Mesothelial cell of epicardium (in vitro differentiated cells): ENCODE measurements at places on chromosomes 7 and 10. TPM values are rescaled to one million over a fixed set of nuclear protein-coding genes. Genes with fewer than 3 reads are reported as not detected.
A peak's percentile ranks its signal among the peaks of the same experiment; 100 is the strongest.

MSMB gene
- total RNA-seq = not detected in 3 replicates

SPDYE8 gene
- 0.11 TPM in 1 of 3 replicates, not detected in the others for total RNA-seq

ASAH2B gene
- 4.9 to 6.3 TPM (median 5.8 TPM) in 3 replicates for total RNA-seq

NXPH1 gene
- not detected in 3 replicates for total RNA-seq

HMX2 gene
- not detected in 3 replicates for total RNA-seq

ACTL6B gene
- not detected in 3 replicates for total RNA-seq

KCNMA1 gene
- 38.4 to 44.0 TPM (median 41.3 TPM) in 3 replicates for total RNA-seq

DPP6 gene
- 0.09 to 0.18 TPM (median 0.13 TPM) in 3 replicates for total RNA-seq

CACNA2D1 gene
- total RNA-seq = 14.7 to 15.7 TPM (median 14.7 TPM) in 3 replicates

PDK4 gene
- total RNA-seq = 0.98 to 1.1 TPM (median 1.0 TPM) in 3 replicates

CPED1 gene
- total RNA-seq = 23.9 to 26.4 TPM (median 25.6 TPM) in 3 replicates

ANKRD1 gene
- total RNA-seq = 5.1 to 5.2 TPM (median 5.2 TPM) in 3 replicates

C10orf143 gene
- 2.2 to 3.4 TPM (median 2.9 TPM) in 3 replicates for total RNA-seq

DNA sequence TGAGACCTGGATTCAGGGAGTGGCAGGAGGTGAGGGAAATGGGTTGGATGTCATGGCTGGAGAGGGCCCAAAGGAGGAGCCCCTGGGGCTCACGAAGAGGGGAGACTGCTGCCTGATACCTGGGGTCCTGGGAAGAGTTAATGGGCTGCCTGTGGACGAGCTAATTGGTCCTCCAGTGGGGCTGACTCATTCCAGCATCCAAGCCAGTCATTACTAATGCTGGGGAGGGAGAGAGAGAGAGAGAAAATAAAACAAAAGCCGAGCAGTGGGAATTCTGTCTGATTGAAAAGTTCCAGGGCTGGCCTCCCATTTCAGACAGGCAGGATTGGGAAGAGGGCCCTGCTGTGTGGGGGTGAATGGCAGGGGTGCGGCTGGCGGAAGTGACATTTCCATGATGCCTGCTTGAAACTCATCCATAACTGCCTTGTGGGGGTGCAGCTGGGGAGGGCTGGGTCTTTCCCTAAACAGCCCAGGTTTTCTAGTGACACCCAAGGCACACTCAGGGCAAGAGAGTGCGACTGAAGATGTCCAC is 297.8 kb downstream of the RPS24 start:
- DNase-seq = peak; percentile 28

- no peak for DNase-seq
Observed at GRCh38 chr7:36469236-36469635, 79.6 kb downstream of the ANLN start.

DNA sequence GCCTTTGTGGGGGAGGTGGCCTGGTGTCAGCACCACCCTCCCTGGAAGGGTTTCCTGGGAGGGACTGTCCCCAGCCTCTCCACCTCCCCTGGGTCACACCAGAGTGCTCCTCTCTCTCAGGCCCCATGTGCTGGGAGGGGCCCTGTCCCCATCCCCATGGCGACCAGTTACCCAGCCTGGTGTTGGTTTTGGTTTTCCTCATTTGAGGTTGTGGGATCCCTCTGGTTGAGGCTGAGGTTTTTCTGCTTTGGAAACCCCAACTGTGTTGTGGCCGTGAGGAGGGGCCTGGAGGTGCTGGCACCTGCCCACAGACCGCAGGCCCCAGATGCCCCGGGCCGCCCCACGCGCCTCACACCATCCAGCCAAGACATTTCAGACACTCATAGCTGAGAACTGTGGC is 106.3 kb downstream of the GRK5 start:
- DNase-seq = no peak

GRCh38 chr10:58952747-58953466 is 223.5 kb upstream of the PHYHIPL start:
- no peak for DNase-seq

- DNase-seq = no peak
Observed at GRCh38 chr7:69661342-69661741, 63.1 kb downstream of the AUTS2 start.

DNA sequence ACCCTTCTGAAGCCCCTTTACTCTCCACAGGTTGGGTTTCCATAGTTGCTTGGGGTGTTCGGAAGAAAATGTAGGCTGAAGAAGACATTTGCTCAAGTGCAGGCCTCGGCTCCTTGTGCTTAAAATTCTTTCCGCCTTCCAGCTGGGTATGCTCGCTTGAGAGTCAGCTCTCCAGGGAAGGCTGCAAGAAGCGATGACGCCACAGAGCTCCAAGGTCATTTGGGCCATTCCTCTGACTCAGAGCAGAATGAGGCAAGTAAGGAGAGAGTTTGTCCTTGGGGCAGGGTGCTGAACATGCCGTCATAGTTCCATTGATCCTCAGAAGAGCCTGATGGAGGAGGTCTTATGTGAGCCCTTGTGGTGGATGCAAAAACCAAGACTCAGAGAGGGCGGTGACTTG is 27.4 kb upstream of the HSPA12A start:
- DNase-seq = no peak

DNA sequence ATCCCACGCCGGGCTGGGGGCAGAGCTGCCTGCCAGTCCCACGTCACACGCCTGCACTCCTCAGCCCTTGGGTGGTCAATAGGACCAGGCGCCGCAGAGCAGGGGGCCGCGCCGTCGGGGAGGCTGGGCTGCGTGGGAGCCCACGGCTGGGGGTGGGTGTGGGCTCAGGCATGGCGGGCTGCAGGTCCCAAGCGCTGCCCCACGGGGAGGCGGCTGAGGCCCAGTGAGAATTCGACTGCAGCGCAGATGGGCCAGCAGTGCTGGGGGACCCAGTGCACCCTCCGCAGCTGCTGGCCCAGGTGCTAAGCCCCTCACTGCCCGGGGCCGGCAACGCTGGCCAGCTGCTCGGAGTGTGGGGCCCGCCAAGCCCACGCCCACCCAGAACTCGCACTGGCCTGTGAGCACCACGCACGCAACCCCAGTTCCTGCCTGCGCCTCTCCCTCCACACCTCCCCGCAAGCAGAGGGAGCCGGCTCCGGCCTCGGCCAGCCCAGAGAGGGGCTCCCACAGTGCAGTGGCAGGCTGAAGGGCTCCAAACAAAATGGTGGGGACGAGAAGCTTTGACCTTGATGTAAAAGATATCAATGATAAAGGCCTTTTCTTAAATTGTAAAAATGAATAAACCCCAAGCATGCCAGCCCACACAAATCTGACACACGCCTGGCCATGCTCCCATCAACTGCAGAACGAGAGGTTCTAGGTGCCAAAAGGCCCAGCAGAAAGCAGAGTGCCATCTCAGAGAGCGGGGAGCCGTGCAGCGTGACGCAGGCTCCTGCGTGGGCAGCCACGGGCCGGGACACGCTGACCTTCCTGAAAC is 255.5 kb downstream of the MAD1L1 start:
- DNase-seq = no peak

DNA sequence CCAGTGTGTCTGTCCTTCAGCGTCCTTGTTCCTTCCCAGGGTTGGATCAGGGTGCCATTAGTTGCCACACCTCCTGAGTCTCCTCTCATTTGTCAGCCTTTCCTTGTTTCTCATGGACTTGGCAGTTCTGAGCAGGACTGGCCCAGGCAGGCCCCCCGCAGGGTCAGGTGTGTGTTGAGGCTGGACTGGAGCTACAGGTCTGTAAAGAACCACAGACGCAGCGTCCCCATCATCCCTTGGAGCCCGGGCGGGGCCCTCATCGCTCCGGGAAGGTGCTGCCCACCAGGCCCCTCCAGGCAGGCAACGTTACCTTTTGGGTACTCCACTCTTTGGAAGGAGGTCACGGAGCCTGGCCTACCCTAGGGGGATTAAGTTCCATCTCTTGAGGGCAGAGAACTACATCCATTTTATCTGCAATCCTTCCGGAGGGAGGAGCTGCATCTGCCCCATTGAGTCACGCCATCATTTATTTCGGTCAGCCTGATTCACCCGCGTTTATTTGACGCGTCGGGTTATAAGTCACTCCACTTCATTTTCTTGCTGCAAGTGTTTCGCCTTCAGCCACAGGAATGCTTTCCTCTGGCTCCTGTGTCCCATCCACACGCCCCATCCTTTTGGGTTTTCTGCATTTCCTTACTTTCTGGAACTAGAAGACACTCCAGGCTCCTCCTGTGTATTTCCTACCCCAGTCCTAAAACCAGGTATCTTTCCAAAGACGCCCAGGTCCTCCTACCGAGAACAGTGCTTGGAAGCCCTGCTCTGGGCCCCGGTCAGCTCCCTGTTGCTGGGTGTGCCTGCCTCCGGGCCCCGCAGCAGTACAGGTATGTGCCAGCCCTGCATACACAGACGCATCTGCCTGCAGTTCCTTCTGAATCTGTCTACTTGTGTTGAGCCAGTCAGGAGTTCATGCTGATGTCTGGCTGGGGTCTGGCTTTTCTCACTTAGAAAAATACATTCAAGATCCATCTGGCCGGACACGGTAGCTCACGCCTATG is 141.9 kb downstream of the MAD1L1 start:
- DNase-seq = no peak

GRCh38 chr7:82697897-82698296 is 254.3 kb upstream of the CACNA2D1 start:
- no peak for DNase-seq

GRCh38 chr10:114575417-114576131 is 82.5 kb downstream of the ABLIM1 start:
- no peak for DNase-seq

GRCh38 chr10:123991611-123992570 is 100.3 kb upstream of the CPXM2 start:
- DNase-seq = no peak

GRCh38 chr10:106931853-106932249 is 232.7 kb downstream of the SORCS1 start:
- DNase-seq = no peak

DNA sequence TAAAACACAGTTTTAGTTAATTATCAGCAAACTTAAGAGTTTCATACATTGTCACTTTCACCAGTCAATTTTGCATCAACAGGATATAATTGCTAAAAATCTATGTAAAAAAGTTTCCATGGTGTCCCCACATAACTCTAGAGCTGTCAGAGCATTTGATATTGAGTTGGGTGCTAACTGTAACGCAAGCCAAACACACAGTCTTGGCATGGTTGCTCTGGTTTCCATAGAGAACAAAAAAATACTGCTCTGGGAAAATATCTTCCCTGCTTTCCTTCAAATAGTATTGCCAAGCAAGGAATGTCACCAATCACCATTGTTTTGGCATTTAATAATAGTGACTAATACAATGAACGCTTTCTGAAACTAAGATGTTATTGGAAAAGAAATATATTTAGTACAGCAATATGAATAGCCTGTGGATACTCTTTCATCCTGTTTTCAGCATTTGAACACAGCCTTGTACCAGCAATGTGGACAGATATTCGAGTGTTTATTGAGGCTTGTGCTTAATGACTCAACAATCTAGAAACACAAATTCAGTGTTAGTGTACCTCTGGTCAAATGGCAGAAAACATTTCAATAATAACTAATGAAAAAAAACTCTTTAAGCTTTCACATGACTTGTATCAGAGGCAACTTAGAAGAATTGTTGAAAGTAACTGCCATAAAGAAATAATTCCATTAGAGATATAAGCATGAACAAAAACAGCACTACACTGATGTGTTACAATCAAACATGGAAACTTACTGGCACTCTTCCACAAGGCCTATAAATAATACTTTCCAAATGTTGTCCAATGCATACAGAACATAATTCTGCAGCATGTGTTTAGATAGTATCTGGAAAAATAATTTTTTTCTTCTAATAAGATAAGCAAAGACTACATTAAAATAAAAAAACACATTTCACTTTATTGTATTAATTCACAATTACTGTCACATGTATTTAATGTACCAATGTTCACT is 1469.5 kb upstream of the CELF2 start:
- DNase-seq = no peak

DNA sequence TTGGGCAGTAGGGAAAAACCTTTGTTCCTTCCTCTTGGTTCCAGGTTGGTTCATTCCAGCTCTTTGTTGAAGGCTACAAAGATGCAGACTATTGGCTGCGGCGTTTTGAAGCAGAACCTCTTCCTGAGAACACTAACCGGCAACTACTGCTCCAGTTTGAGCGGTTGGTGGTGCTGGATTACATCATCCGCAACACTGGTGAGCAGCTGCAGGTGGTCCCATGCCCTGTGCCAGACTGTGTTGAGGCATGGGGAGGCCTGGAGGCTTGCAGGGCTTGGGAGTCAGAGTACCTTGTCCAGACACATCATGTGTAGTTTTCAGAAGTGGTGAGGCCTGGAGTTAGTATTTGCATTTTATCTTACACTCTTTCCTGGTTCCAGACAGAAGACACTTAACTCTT is 16.3 kb downstream of the PI4K2A start:
- no peak for DNase-seq

- DNase-seq = no peak
Observed at GRCh38 chr7:90320418-90320800, 695 bp downstream of the FAM237B start.

GRCh38 chr7:158531661-158532060 is 56.0 kb downstream of the PTPRN2 start:
- DNase-seq = no peak

DNA sequence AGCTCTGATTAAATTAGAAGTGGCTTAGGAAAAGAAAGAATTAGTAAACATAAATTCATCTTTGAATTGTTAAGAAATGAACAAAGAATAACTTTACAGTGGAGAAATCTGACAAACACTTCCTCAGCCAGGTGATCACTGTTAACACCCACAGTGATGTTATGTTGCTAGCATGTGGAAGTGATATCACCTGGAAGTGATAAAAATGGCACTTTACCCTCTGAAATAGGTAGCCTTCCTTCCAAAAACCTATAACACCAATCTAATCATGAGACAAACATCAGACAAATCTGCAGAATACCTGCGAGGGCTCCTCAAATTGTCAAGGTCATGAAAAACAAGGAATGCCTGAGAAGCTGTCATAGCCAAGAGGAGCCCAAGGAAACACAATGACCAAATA is 59.5 kb downstream of the SNX10 start:
- no peak for DNase-seq

GRCh38 chr10:122126763-122127659 is 138.0 kb downstream of the TACC2 start:
- no peak for DNase-seq

GRCh38 chr7:94323844-94324243 is 70.9 kb upstream of the COL1A2 start:
- no peak for DNase-seq

- no peak for DNase-seq
Observed at GRCh38 chr10:36344240-36345174, 702.4 kb upstream of the FZD8 start.

- peak; percentile 25 for DNase-seq
Observed at GRCh38 chr10:91220954-91221675, 652 bp downstream of the PCGF5 start.

DNA sequence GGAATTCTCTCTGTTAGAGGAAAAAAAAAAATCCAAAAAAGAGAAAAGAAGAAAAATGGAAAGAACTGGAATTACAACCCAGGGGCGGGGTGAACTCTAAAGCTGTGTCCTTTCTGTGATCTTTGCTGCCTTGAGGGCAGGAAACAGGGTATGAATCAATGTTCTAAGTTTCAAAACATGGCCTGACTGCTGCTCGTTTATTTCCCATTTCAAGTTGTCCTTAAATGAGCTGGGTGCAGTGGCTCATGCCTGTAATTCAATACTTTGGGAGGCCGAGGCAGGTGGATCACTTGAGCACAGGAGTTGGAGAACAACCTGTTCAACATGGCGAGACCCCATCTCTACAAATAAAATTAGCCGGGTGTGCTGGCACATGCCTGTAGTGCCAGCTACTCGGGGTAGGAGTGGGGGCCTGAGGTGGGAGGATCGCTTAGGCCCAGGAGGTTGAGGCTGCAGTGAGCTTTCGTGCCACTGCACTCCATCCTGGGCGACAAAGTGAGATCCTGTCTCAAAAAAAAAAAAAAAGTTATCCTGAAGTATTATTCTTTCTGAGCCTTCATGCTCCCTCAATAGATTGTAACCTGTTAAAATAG is 24.7 kb upstream of the TFAM start:
- DNase-seq = no peak

GRCh38 chr7:19561121-19561805 is 147.6 kb downstream of the POLR1F start:
- DNase-seq = no peak
